Activated gamma-delta T cell treated with anti-CD3 and anti-CD28 coated beads, Interleukin-2, amount 50 U/mL, for 16 hours (primary cell): ENCODE measurements at places on chromosomes 1 and 21.

DNA sequence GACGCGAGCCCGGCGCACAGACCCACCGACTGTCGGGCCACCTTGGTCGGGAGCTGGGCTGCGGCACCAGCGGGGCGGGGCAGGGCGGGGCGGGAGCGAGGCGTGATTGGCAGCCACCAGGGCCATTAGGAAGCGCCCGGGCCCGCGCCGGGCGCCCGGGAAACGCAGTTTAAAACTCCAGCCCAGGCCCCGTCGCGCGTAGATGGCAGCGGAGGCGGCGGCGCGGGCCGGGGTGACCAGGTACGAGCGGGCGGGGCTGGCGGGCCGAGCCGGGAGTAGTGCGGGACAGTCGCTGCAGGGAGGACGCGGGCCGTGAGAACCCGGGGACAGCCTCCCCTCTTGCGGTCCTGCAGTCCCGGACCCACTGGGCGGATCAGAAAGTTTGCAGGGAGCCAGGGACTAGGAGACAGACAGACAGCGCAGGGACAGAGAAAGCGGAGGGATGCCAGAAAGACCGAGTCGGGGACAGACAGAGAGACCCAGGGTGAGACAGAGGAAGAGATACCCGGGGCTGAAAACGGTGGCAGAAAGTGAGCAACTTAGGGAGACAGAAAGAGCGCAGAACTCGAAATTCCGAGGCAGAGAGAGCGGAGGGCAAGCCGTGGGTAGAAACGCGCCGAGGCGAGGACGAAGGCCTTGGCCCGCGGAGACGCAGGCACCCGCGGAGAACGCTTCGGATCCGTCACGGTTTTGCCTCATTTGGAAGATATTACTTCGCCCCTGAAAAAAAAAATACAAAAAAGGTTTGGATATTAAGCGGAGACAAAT lies at the start of gene DMBX1:
Gene DMBX1 (plus strand): TSS at position 199 of the 768 bp plus-strand sequence. CDS start 17,175 bp downstream, outside the sequence.
- DNase-seq, result no peak

DNA sequence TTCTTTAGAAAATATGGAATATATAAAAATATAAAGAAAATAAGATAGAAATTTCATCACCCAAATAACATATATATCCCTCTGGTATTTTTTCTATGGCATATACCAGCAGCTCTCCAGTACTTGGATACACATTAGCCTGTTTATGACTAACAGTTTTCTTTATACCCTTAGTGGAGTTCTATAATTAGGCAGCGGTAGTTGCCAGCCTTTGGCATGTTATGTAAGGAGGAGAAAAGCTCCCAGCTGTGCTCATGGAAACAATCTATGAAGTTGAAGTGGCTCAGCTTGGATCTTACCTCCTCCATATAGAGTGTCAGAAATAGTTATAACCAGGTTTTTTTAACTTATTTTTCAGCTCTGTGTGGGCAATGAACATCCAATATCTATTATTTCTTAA lies 1636.8 kb downstream of the AMY1C start:
- DNase-seq, result no peak

DNA sequence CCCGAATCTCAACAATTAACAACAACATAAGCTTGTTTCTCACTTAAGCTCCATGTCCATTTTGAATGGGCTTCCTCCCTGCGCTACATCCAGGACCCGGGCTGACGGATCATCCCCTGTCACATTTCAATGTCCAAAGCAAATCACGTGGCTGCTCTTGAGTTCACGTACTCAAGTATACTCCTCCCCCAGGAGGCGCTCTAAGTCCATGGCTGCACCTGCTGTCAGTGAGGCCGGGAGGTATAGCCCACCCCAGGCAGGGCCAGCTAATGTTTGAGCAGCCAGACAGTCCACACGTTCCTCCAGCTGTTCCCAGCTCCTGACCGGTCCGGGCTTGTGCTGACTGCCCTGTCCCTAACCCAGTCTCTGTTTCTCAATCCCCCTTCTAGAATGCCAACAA lies 220.8 kb downstream of the SLC35F3 start:
- DNase-seq, result no peak

- DNase-seq, result no peak
Measured at GRCh38 chr21:34360488-34361241, 3.1 kb upstream of the KCNE2 start.

DNA sequence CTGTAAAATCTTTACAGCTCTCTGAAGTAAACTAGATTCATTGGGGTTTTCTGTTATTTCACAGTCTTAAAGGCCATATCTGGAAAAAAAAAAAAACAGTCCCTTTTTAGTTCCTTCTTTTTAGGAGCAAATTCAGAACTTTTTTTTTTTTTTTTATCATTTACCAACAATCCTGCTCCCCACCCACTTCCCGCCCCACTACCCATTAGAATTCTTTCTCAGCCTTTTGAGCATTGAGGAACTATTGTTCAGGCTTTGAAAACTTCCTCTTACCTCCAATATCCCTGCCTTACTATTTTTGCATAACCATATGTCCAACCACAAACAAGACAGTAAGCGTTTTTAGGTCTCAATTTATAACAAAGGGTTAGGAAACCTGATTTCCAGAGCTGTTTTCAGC lies 330.1 kb downstream of the PLPP3 start:
- DNase-seq, result no peak

GRCh38 chr21:45857761-45858160 lies 123.8 kb upstream of the COL6A1 start:
- DNase-seq, result no peak

DNA sequence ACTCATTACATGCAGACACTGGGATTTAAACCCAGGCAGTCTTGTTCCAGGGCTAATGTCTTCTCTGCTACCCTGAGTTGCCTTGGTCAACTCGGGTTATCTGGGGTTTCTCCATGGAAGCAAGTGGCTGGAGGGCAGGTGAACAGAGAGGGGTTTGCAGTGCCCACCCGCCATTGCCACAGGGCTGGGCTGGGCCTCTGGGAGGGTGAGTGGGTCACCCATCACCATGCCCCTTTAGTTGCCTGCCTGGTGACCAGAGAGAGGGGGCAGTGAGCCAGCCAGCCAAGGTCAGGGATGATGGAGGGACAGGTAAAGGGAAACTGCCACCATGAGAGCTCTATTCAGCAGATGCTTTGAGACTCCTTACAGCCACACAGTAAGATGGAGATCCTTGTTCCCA lies 53.2 kb downstream of the GRIK3 start:
- no peak for DNase-seq

DNA sequence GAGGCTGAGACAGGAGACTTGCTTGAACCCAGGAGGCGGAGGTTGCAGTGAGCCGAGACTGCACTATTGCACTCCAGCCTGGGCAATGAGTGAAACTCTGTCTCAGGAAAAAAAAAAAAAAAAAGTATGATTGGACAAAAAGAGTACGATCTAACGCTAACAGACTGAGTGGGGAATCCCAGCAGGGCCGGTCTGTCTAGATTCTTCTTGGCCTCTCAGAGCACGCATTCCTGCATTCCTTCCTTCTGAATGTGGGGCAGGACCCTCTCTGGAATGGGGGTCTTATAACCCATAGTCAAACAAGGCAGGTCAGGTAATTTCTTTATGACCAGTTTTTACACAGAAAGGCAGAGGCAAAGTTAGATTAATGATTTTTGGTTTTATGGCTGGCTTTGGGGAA lies 92.0 kb upstream of the PPM1J start:
- no peak for DNase-seq
